Muscle of arm (tissue), 14 donors: ENCODE measurements at places on chromosomes 6 and 20. TPM values are rescaled to one million over a fixed set of nuclear protein-coding genes. Genes with fewer than 3 reads are reported as not detected.
A peak's percentile ranks its signal among the peaks of the same experiment; 100 is the strongest.

DNA sequence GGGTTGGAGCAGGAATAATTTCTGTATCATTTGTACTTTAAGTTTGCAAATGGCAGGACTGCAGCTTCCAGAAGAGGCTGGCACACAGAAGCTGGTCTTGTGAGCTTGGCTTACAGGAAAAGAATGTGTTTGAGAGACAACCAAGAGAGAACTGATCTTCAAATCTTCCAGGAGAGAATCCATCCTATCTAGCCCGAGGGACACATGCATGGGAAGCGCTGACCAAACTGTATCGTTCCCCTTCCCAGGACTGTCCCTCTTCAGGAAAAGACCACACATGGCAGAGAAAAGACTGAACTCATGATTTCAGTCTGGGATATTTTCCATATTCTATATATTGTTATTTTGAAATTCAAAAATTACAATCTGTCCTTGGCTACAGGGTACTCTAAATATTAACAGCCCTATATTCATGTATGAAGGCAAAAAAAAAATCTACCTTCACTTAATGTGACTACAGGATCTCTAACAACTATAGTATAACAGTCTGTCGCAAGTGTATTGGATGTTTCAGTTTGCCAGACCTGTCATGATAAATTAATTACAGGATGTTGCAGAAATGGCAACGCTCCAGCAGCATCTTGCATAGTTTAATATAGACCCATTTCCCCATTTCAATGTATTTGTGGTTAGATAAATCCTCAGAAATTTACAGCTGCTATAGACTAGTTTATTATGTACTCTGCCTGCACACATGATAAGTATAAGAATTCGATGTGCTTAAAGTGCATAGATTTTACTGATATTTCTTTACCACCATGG lies 99.4 kb downstream of the MYB start:
- DNase-seq, result peak; percentile 11

DNA sequence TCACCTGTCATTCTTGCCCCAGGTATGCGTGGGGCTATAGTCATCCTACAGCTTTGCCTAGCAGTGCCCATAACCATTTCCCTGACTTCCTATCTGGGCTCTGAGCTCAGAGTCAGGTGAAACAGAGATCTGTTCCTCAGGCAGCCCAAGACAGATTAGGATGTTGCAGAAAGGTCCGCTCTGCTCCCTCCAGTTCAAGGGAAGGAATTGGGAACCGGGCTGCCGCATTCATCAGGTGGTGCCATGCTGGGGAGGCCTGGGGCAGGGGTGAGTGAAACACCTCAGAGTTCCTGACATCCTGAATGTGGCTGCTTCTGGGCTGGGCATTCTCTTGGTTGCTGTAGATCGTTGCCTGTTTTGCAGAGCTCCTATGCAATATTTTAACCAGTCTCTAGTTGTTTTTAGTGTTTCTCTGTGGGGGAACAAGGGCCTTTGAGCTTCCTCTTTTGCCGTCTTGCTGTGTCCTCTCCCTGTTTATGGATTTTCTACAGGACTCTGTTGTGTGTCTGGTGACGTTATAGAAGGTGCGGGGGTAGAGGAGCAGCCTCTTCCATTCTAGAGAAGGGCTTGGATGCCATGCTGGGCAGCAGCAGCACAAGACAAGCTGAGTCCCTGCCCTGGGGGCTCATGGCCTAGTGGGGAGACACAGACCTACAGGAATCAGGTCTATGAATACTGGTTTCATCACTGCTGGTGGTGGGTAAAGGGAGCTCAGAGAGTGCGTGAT lies 9.2 kb downstream of the ENTPD6 start:
- DNase-seq, result no peak

- no peak for DNase-seq
Measured at GRCh38 chr20:40771308-40771610, 82.2 kb upstream of the MAFB start.

- no peak for DNase-seq
Measured at GRCh38 chr20:19495905-19496703, 262.0 kb upstream of the RIN2 start.

DNA sequence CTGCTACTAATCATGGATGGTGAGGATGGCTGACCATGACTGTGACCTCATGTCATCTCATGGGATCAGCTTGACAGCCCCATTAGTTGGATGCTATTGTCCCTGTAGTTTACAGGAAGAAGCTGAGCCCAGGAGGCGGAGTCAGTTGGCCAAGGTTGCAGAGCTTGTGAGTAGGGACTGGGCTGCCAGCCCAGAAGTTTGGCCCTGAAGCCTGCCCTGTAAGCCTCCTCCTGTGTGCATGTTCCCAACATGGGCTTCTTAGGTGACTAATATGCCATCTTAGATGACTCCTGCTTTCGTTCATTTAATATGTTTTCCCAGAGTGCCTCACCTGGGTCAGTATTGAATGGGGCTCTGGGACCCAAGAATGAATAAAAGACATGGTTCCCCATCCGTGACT lies 6.9 kb downstream of the EDN3 start:
- DNase-seq, result no peak

The APOM gene
- polyA plus RNA-seq, result 5.2 TPM

The FGD2 gene
- polyA plus RNA-seq, result 5.2 TPM

GRCh38 chr20:48892891-48893290 lies 28.6 kb upstream of the ARFGEF2 start:
- peak; percentile 41 for DNase-seq

DNA sequence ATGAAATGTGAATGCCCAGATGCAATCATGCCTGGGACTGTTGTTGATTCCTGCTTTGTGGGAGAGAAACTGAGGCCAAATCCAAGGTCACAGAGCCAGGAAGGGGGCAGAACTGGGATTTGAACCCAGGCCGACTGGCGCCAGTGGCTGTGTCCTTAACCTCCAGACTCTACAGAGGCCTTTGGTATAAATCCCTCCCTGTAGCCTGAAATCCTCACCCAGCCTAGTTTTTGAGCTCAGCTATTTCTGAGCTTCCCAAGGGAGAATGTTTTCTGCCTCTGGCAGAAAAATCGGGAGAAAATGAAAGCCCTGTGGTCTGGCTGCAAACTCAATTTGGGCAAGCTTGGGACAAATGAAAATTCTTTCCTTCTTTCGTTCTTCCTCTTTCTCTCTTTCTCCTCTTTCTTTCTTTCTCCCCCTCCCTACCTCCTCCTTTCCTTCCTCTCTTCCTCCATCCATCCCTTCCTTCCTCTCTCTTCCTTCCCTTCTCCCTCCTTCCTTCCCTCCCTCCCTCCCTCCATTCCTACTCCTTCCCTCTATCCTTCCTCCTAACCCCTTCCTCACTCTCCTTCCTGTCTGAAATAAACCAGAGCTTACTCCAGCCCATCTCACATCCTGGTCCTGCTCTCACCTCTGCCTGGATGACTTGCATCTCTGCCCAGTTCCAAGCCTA lies 34.9 kb downstream of the SNAI1 start:
- no peak for DNase-seq

The GPX5 gene
- not detected for polyA plus RNA-seq

- DNase-seq, result peak; percentile 48
Measured at GRCh38 chr6:106163966-106164877, 78.1 kb downstream of the PRDM1 start.

DNA sequence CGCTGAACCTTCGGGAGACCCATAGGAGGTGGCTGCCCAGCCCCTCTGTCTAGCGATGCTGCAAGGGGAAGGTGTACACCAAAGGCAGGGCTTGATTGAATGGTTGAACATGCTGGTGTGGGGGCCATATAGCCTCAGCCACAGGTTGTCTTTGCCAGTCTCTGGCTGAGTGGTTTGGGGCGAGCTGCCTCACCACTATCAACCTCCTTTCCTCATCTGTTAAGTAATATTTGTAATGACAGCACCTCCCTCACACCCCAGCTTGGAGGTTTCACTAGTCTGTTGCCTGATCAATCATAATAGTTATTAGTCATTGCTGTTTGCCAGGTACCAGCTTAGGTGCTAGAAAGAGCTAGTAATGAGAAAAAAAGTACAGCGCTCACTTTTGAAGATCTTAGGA lies 11.8 kb upstream of the ZNF831 start:
- DNase-seq, result no peak

DNA sequence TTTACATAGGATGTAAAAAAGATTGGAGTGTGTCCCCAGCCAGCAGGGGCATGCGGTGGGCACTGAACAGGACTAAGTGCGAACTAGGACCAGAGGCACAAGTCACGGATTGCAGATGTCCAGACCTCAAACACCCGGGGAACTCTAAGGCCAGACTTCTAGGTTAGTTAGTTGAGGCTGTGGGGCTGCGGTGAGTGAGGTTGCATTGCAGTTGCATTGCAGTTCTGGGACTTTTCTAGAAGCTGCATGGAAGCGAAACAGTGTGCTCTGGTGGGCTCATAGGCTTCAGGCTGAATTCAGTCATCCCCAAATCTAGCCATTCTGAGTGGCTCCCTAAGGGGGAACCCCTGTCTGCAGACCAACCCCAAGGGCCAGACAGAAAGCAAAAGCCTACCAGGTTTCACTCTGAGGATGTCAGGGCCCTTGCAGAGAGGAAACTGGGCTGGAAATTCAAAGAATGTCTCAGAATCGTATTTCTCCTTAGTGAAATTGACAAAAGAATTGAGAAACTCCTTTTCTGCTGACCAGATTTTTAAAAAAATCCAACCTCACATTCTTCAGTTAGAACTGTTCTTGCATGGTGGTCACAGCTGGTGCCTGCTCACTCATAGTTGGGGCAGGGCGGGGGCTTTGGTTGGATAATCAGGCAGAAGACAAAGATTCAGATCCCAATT lies 182.8 kb downstream of the ZDHHC14 start:
- no peak for DNase-seq

- no peak for DNase-seq
Measured at GRCh38 chr6:33925210-33925609, 121.4 kb upstream of the MLN start.
